ENCODE measurements at places on chromosomes 12 and 14. TPM values are rescaled to one million over a fixed set of nuclear protein-coding genes. Genes with fewer than 3 reads are reported as not detected.

- H3K27ac ChIP-seq = peak overlapping the region; percentile 99
- no peaks in the 10 kb centered on the region for H3K27me3 ChIP-seq
- H3K4me3 ChIP-seq = peak overlapping the region; percentile 85
- no peaks in the 10 kb centered on the region for H3K36me3 ChIP-seq
- peaks cover 4% of the 10 kb centered on the region for H3K4me1 ChIP-seq
Observed at GRCh38 chr14:102591372-102591943, 991 bp upstream of the RCOR1 start.

CCDC60 gene
- polyA plus RNA-seq = not detected

GRCh38 chr14:64705381-64706118 lies 1.3 kb downstream of the PLEKHG3 start:
- no peaks in the 10 kb centered on the region for H3K36me3 ChIP-seq
- peaks cover 73% of the 10 kb centered on the region for H3K4me1 ChIP-seq
- H3K27me3 ChIP-seq = peaks cover 30% of the 10 kb centered on the region
- peak overlapping the region; percentile 42 for H3K4me3 ChIP-seq
- peak overlapping the region; percentile 97 for H3K27ac ChIP-seq
- DNase-seq = peak; percentile 84

GRCh38 chr14:36479344-36479743 lies 40.7 kb downstream of the NKX2-1 start:
- H3K36me3 ChIP-seq = no peaks in the 10 kb centered on the region
- DNase-seq = no peak
- H3K4me3 ChIP-seq = no peak overlapping the region
- H3K4me1 ChIP-seq = no peaks in the 10 kb centered on the region
- H3K27ac ChIP-seq = no peak overlapping the region

DNA sequence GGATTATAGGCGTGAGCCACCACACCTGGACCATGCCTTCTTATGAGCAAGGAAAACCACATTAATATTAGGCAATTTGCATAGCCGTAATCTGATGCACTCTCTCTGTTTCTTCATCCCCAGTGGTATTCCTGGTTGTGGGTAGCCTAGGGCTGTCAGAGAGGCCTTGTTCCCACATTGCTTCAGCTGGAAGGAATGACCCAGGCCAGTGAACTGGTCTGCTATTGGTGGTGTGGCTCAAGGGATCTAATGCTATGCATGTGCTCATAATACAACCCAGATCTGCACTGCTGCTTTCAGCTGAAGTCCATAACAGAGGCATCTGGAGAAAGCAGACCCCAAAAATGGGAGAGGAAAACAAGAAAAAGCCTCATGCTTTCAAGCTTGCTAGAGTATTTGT lies 33.1 kb upstream of the G2E3 start:
- no peak for DNase-seq
- no peak overlapping the region for H3K4me3 ChIP-seq
- peaks cover 5% of the 10 kb centered on the region for H3K4me1 ChIP-seq
- H3K27ac ChIP-seq = no peak overlapping the region
- H3K27me3 ChIP-seq = no peaks in the 10 kb centered on the region
- no peaks in the 10 kb centered on the region for H3K36me3 ChIP-seq

- peaks cover 18% of the 10 kb centered on the region for H3K36me3 ChIP-seq
- H3K27ac ChIP-seq = peak overlapping the region; percentile 95
- DNase-seq = no peak
- H3K27me3 ChIP-seq = no peaks in the 10 kb centered on the region
Observed at GRCh38 chr12:55931317-55931779, 386 bp downstream of the DGKA start.

- no peak for DNase-seq
- H3K4me3 ChIP-seq = no peak overlapping the region
- H3K4me1 ChIP-seq = no peaks in the 10 kb centered on the region
- H3K27me3 ChIP-seq = no peaks in the 10 kb centered on the region
- no peak overlapping the region for H3K27ac ChIP-seq
Observed at GRCh38 chr12:33825986-33826602, 196.2 kb upstream of the ALG10 start.

GRCh38 chr12:131800594-131801135 lies 27.5 kb upstream of the MMP17 start:
- no peak overlapping the region for H3K27ac ChIP-seq
- no peak overlapping the region for H3K4me3 ChIP-seq
- H3K27me3 ChIP-seq = no peaks in the 10 kb centered on the region
- H3K36me3 ChIP-seq = peaks cover 47% of the 10 kb centered on the region
- no peak for DNase-seq
- H3K4me1 ChIP-seq = peaks cover 13% of the 10 kb centered on the region

GRCh38 chr12:11703378-11703777 lies 53.9 kb downstream of the ETV6 start:
- peaks cover 77% of the 10 kb centered on the region for H3K4me1 ChIP-seq
- H3K27ac ChIP-seq = no peak overlapping the region
- DNase-seq = no peak
- H3K36me3 ChIP-seq = no peaks in the 10 kb centered on the region
- no peak overlapping the region for H3K4me3 ChIP-seq

DBX2 gene
- polyA plus RNA-seq = not detected

DNA sequence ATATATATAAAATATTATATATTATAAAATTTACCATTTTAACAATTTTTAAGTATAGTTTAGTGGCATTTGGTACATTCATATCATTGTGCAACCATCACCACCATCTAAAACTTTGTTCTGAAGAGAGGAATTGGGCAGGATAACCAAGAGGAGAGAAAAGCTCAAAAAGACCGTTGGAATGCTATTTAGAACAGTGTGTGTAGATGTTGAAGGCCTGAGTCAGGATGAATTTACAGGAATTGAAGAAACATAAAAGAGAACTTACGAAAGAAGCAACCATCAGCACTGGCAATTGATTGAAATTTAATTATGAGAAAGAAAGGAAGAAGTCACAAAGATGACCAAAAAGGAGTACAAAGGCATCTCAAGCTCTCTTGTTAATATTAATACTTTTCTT lies 196.9 kb upstream of the PWP1 start:
- H3K27me3 ChIP-seq = no peaks in the 10 kb centered on the region
- no peak overlapping the region for H3K27ac ChIP-seq
- peaks cover 42% of the 10 kb centered on the region for H3K4me1 ChIP-seq
- no peaks in the 10 kb centered on the region for H3K36me3 ChIP-seq

DNA sequence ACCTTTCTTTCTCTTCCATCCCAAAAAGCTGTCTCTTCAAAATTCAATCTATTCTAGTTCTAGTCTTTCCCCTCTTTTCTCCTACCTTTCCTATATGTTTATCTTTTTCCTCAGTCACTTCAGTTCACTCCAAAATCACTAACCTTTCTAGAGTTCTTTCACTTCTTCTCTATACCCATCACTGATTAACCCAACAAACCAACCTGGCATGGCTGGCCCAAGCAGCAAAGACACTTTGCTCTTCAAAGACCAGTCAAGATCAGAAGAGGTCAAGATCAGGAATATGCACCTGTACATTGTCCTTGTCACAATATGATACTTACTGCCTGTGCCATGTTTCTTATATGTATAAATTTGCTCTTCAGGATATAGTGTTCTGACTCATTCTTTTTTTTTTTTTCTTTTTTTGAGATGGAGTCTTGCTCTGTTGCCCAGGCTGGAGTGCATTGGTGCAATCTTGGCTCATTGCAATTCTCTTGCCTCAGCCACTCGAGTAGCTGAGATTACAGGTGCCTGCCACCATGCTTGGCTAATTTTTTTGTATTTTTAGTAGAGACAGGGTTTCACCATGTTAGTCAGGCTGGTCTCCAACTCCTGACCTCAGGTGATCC lies 112.9 kb downstream of the C12orf42 start:
- no peak overlapping the region for H3K4me3 ChIP-seq
- no peaks in the 10 kb centered on the region for H3K36me3 ChIP-seq
- no peak for DNase-seq
- H3K27me3 ChIP-seq = no peaks in the 10 kb centered on the region

COX8C gene
- polyA plus RNA-seq = not detected

DNA sequence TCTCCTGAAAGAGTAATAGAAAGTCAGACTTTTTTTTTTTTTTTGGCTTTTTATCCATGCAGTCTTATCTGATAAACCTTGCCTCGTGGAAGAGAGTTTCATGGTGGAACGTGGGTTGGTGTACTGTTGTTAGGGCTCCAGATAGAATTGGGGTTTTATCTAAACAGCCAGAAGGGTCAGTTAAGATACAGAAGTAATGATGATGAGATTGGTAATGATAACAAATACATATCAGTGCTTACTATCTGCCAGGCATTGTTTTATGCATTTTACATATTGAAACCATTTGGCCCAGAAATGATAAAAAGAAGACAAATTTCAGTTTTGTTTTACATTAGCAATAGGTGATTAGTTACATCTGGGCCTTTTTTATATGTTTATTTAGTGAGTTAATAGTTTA lies 372.8 kb upstream of the PRICKLE1 start:
- no peaks in the 10 kb centered on the region for H3K36me3 ChIP-seq
- no peaks in the 10 kb centered on the region for H3K27me3 ChIP-seq
- no peak overlapping the region for H3K27ac ChIP-seq
- no peak overlapping the region for H3K4me3 ChIP-seq
- H3K4me1 ChIP-seq = no peaks in the 10 kb centered on the region

- H3K4me3 ChIP-seq = peak overlapping the region; percentile 90
- no peaks in the 10 kb centered on the region for H3K27me3 ChIP-seq
- peaks cover 15% of the 10 kb centered on the region for H3K4me1 ChIP-seq
Observed at GRCh38 chr12:100141998-100142850, 450 bp downstream of the BLTP3B start.

DNA sequence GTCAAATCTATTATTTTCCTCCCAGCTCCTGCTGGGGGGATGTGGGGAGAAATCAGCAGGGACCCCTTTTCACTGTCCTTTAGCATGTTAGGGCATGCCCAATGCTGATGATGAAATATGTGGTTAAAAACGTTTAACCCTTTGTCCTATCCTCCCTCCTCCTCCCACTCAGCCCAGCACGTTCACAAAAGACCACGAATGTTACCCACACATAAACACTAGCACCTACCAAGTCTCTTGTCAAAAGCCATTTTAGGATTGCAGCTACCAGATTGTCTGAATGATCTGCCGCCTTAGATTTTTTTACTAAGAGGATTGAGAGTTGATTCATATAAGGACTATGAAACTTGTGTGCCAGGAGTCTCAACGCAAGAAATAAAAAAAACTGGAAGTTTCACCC lies 70.4 kb downstream of the TBK1 start:
- no peaks in the 10 kb centered on the region for H3K4me1 ChIP-seq
- no peak overlapping the region for H3K4me3 ChIP-seq
- H3K27me3 ChIP-seq = no peaks in the 10 kb centered on the region
- H3K36me3 ChIP-seq = no peaks in the 10 kb centered on the region
- H3K27ac ChIP-seq = no peak overlapping the region

KCNH3 gene
- 0.83 TPM for polyA plus RNA-seq

DNA sequence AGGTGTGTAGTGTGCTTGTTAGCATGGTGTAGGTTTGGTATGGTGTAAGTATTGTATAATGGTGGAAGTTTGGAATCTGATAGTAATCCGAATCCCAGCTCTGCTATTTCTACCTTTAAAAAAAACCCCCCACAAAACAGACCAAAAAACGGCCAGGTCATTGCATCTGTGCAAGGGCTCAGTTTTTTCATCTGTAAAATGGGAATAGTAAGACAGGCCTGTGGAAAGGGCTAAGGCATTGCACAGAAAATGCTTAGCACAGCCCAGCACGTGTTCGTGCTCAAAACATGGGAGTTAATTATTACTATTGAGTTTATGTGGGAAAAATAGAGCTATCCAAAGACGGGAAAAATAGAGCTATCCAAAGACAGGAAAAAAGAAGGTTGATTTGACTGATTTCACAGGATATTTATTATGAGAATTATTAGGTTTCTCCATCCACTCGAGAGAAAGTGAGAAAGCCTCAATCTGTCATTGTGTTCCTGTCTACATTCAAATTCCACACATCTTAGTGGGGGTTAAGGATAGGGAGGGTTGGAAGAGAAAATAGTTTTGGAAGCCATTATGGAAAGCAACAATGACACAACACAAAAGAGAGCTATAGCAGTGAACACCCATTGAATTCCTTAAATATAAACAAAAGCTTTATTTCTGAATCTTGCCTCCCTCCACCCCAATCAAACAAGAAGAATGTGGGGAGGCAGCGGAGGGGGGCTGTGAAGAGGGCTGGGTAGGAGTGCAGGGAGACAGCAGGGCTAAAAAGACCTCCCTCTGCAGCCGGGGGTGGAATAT lies 126.8 kb upstream of the MAX start:
- peaks cover 57% of the 10 kb centered on the region for H3K4me1 ChIP-seq
- peak overlapping the region; percentile 75 for H3K27ac ChIP-seq
- H3K4me3 ChIP-seq = peak overlapping the region; percentile 20
- no peaks in the 10 kb centered on the region for H3K27me3 ChIP-seq
- peak; percentile 6 for DNase-seq

GRCh38 chr14:104181761-104182530 lies 43.6 kb downstream of the KIF26A start:
- no peaks in the 10 kb centered on the region for H3K27me3 ChIP-seq
- peaks cover 6% of the 10 kb centered on the region for H3K4me1 ChIP-seq
- no peak overlapping the region for H3K4me3 ChIP-seq
- H3K27ac ChIP-seq = no peak overlapping the region
- H3K36me3 ChIP-seq = no peaks in the 10 kb centered on the region
- DNase-seq = no peak

CMA1 gene
- polyA plus RNA-seq = not detected

- no peak for DNase-seq
- H3K27ac ChIP-seq = no peak overlapping the region
- peaks cover 11% of the 10 kb centered on the region for H3K4me1 ChIP-seq
- H3K36me3 ChIP-seq = no peaks in the 10 kb centered on the region
- no peaks in the 10 kb centered on the region for H3K27me3 ChIP-seq
- H3K4me3 ChIP-seq = no peak overlapping the region
Observed at GRCh38 chr12:111826316-111826715, 15.7 kb upstream of the MAPKAPK5 start.

CS gene
- polyA plus RNA-seq = 35.6 TPM

CLEC7A gene
- 20.4 TPM for polyA plus RNA-seq

DNA sequence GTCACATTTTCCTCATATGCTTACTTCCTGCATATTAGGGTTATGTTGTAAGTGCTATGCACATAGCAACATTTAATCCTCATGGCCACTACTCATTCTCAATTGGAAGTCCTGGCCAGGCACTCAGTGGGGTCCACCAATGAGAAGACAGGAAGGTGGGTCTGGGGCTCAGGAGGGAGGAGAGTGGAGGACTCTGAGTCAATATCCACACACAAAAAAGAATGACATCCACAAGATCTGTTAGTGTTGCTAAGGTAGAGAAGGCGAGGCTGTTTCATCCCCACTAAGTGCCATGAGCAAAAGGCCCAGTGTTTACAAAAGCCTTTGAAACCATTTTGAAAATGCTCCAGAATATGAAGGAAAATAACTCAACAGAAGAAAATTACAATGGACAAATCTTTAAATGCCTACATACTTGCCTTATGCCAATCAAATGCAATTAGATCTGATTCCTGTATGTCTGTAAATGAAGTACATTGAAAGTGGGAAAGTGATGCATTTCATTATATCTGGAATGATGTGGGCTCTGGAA lies 53.9 kb downstream of the EID3 start:
- no peak overlapping the region for H3K27ac ChIP-seq
- H3K36me3 ChIP-seq = peaks cover 26% of the 10 kb centered on the region
- H3K4me1 ChIP-seq = no peaks in the 10 kb centered on the region
- no peaks in the 10 kb centered on the region for H3K27me3 ChIP-seq
- DNase-seq = no peak
- no peak overlapping the region for H3K4me3 ChIP-seq

ORAI1 gene
- polyA plus RNA-seq = 32.0 TPM
